Inflammatory macrophage treated with lipopolysaccharide for 4 hours (primary cell): ENCODE measurements at places on chromosomes 1 and 21.

DNA sequence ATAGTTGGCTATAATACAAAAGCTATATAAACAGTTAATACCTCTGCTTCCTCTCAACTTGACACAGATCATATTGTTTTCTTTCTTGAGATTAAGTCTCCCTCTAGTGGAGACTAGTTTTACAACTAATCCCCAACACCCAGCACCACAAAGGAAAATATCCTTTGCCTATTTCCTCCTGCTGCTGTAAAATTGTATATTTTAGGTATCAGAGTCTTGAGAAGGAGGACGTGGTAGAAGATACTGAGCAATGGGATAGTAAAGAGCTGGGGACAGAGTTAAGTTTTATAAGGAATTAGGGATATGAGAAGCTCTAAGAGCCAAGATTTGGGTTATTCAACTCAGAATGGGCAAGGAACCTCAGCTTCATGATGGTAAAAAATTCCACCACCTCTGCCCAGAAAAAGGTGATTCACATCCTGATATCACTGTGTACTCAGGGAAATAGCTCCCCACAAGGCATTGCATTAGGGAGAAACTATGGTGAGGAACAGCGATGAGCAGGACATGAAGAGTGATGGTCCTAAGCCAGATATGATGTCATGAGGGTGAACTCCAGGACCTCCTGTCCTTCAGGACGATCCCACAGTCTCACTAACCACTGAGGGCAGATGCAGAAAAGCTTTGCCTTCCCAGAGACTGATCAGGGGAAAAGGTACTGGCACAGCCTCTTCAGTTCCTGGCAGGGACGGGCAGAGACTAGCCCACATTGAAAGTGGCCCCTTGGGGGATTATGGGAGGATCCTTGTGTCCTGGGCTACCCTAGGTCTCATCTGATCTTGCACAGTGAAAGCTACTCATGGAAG is 14.7 kb upstream of the CFAP126 start:
- peak; percentile 71 for DNase-seq

DNA sequence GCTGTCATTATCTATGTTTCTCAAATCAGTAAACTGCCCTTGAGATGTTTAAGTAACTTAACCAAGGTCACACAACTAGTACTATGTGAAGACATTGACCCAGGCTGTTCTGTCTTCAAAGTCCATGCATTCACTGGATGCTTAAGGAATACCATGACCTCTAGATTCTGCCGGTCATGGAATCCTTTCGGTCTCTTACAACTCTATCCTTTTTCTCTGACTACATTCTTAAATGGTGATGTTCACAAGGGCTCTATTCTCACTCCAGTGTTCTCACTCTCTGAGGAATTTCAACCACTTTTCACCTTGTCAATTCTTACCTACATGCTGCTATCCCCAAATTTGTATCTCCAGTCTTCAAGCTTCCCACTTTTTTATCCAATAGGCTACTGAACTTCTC is 15.2 kb downstream of the CRYZ start:
- no peak for DNase-seq

GRCh38 chr21:16378525-16378924 is 648.7 kb downstream of the USP25 start:
- DNase-seq: no peak

- no peak for DNase-seq
These were observed 35.1 kb downstream of the ATP1A1 start for GRCh38 chr1:116408193-116408592.
